ENCODE measurements at places on chromosomes 2 and 18.

- DNase-seq, result no peak
Measured at GRCh38 chr18:9874728-9875127, 11.0 kb upstream of the TXNDC2 start.

DNA sequence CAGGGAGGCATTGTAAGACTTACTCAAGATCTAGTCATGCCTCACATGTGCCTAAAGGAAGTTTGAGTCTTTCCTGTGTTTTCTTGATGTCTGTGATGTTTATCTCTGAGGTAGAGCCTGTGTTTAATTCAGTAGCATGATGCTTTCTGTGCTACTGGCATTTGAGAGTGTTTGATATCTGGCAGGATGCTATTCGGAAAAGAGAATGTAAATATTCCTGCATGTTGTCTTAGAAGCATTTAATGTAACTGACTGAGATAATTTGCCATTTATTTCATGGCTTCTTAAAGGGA is 58.8 kb downstream of the GREB1L start:
- DNase-seq, result no peak

DNA sequence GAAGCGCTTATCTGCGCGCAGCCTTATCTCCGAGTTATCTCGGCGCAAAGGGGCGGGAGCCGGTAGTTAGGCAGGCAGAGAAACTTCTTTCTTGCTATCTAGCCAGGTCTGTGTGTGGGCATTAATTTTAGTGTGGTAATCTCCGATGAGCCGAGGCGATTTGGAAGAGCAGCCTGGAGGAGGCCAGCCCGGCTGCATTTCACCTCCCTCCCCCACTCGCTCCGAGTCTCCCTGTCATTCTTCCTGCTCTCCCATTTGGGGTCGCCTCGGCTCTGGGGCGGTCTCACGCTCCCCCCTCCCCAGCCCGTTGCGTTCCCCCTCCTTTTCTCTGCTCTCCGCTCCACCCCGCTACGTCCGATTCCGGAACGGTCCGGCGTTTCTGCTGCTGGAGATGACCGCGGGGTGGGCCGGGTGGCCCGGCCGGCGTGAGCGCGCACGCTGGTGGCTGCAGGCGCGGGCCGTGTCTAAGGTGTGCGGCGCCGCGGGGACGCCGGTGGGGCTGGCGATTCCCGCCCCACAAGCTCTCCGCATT is 566 bp downstream of the GATA6 start:
- no peak for DNase-seq

- DNase-seq, result peak; percentile 57
Measured at GRCh38 chr18:61502472-61502871, 169.2 kb downstream of the CDH20 start.

- DNase-seq, result no peak
Measured at GRCh38 chr2:88429929-88430328, 22.6 kb downstream of the FOXI3 start.

- DNase-seq, result no peak
Measured at GRCh38 chr2:33521791-33522281, 45.4 kb downstream of the RASGRP3 start.

DNA sequence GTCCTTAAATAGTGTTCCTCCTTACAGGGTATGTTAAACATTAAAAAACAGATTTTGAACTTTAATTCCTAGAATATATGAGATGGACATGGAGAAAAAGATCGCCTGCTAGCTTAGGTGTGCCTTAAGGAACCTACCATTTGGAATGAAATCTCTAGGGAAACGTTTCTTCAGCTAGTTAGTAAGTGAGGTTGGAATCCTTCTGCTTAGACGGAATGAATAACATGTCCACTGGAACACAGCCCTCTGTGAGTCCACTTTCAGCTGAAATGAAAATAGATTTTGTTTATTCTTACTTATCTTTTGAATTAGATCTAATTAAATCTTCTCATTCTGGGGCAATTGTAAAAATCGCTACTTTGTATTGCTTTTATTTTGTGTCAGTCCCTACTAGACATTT is 28.4 kb downstream of the NAB1 start:
- no peak for DNase-seq

- DNase-seq, result no peak
Measured at GRCh38 chr2:73255907-73256617, 22.0 kb downstream of the CCT7 start.

GRCh38 chr2:217285926-217286325 is 426.1 kb upstream of the TNP1 start:
- no peak for DNase-seq

DNA sequence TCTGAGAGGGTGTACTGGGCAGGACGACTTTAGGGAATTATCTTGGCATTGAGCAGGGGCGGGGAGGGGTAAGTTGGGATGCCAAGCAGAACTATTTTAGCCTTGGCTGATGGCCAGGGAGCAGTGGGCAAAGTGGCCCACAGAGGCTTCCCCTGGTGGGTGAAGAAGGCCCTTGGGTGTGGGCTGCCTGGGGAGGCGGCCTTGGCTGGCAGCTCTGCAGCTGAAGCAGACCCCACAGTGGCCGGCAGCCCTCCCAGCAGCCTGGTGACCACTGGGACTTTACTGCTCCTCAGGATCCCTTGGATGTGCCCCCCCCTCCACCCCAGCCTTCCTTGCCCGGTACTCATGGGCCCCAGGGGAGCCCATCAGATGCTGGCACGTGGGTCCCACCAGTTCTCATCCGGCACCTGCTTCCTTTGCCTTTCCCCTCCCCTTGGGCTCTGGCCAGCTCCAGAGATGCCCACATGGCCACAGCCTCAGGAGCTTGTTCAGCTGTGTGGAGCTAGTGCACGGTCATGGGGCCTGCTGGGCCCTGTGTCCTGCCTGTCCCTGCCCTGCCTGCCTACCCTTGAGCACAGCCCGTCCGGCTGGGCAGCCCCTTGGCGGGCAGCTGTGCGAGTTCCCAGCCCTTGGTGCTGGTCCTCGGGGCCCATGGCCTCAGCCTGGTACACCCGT is 122.1 kb upstream of the HS6ST1 start:
- no peak for DNase-seq

GRCh38 chr18:11850821-11851145 is 430 bp upstream of the CHMP1B start:
- no peak for DNase-seq

- DNase-seq, result no peak
Measured at GRCh38 chr2:96091141-96091710, 25.1 kb downstream of the ADRA2B start.

DNA sequence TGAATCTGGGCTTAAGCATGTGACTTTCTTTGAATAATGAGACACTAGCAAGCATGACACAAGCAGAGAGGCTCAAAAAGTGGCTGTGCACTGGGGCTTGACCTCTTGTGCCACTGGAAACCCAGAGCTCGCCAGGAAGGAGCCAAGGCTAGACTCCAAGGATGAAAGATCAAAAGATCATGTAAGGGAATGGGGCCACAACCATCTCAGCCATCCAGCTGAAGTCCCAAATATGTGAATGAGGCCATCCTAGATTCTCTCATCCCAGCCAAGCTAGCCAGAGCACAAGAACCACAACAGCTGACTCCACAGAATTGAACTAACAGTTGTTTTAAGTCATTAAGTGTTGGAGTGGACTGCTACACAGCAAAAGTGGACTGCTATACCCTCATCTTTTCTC is 288.1 kb downstream of the CCDC178 start:
- no peak for DNase-seq

DNA sequence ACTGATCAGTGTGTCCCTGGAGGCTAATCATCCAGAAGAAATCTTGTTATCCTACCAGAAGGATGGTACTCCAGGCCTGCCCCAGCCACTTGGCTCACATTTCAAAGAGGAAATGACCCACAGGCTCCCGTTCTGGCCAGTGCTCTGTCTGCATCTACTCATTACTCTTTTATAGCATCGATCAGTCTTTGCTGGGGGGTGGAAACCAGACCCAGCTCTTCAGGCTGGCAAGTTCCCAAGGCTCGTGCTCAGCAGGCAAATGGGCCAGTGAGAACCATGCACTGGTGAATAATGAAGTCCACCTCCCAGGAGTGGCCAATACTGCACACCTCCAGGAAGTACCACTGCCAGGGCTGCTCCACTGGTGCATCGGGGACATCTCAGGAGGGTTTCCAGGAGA is 38.8 kb downstream of the DNER start:
- no peak for DNase-seq

DNA sequence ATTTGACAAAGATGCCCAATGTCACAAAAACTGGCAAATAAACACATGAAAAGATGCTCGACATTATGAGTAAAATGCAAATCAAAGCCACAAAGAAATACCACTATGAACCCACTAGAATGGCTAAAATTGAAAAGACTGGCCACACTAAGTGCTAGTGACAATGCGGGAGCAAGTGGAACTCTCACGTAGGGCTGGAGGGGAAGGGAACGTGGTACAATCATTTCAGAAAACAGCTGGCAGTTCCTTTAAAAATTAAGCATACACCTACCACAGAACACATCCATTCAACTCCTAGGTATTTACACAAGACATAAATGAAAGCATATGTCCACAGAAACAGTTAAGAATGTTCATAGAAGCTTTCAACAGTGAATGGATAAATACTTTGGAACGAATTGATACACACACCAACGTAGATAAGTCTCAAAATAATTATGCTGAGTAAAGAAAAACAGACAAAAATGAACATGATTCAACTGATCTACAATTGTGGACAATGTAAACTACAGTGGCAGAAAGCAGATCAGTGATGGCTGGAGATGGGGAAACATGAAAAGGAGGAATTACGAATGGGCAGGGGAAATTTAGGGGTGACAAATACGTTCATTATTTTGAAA is 71.7 kb downstream of the MYOM1 start:
- no peak for DNase-seq

- peak; percentile 43 for DNase-seq
Measured at GRCh38 chr18:961644-962355, 57.1 kb downstream of the ADCYAP1 start.

DNA sequence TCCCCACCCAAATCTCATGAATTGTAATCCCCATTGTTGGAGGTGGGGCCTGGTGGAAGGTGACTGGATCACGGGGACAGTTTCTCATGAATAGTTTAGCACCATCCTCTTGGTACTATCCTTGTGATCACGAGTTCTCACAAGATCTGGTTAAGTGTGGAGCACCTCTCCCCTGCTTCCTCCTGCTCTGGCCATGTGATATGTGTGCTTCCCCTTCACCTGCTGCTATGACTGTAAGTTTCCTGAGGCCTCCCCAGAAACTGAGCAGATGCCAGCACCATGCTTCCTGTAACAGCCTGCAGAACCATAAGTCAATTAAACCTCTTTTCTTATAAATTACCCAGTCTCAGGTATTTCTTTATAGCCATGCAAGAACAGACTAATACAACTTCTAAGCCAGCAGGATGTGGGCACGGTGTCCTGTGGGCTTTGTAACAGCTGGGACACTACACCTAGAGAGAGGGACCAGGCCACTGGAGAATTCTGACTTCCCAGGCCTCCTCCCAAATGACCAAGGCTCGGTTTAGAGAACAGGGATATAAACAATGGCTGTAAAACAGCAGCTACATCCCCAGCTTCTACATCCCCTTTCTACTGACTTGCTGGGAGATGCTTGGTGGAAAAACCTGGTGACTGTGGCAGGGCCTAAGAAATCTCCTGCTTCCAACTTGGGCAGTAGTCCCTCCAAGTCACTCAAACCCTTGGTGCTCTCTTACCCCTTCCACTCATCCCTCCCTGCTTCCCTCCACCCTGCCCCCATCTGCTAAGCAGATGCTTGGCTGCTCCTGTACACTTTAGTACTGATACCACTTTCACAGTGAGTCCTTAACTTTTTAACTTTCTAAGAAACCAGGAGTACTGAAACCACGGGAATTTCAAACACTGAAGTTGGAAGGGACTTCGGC is 10.3 kb downstream of the STAT1 start:
- DNase-seq, result no peak

DNA sequence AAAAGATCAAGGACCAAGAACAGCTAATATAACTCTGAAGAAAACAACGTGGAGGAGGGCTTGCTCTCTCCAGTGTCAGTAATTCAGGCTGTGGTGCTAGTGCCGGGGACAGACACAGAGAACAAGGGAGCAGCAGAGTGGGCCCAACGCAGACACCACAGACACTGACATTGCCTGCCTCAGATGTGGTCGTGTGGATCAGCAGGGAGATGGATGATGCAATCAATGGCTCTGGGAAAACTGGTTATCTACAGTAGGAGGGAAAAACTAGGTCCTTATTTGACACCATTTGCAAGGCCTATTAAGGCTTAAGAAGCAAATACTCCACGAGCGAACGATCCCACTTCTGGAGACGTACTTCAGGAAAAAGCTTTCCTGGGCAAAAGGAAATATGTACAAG is 36.1 kb downstream of the HDLBP start:
- peak; percentile 37 for DNase-seq

GRCh38 chr2:133484106-133484505 is 84.2 kb downstream of the NCKAP5 start:
- DNase-seq, result no peak

DNA sequence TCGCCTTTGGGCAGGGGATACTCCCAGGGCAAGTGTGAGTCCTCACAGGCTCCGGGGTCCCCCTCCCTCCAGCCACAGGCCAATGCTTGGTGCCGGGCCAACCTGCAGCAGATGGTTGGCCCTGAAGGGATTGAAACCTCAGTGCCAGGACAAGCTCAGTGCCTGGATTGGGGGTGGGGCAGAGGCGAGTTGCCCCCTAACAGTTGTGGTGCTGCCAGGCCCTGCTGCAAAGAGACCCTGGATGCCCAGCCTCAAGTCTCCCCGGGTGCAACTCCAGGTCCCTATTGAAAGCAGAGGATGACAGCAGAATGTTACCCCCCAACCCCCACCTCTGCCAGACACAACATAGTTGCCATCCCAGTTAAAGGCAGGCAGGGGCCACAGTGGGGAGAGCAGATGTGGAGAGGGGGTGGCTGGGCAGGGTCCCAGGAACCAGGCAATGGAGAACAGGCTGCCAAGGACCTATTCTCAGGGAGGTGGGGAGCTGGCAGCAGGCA is 9.5 kb upstream of the RNF103 start:
- no peak for DNase-seq

DNA sequence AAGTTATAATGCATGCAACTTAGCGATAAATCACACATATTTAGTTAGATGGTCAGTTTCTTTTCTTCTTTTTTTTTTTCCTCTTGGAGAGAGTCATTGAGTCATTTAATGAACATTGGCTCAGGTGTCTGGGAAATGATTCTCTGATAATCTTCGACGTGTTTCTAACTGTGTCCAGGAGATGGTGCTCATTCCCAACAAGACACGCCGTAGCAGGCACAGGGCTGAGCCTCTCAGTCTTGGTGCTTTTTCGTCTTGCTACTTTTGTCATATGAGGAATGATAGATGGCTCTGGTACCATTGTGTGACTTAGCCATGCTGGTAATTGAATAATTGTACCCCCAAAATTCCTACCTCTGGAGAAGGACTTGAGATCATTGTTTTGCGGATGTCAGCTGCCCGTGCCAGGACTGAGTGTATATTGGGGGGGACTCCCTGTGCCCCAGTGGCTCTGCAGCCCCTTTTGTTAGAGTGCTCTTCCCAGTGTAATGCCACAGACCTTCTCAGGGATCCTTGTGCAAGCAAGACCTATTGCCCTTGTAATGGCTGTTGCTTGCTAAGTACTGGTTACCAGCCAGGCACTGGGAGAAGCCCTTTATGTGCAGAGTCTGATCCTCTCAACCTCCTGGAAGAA is 107.6 kb upstream of the CYRIA start:
- DNase-seq, result peak; percentile 57

DNA sequence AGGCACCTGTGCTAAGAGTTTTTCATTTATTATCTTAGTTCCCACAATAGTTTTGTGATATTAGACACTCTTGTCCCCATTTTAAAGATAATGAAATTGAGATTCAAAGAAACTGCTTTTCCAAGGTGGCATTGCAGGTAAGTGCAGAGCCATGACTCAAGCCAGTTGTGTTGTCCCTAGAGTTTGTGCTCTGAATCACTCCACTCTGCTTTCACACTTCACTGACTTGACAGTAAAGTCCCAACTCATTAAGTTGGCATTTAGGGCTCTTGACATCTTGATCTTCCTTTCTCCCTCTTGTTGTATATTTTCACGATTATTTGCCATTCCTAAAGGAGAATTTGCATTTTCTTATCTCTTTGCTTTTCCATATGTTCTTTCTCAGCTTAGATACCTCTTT is 114.3 kb downstream of the DIS3L2 start:
- no peak for DNase-seq
